ENCODE measurements at places on chromosomes 1 and 21.

- no peak for DNase-seq
These were observed 78.2 kb downstream of the DNTTIP2 start for GRCh38 chr1:93800856-93801255.

- DNase-seq, result no peak
These were observed 122.5 kb downstream of the TBX19 start for GRCh38 chr1:168403140-168403539.

DNA sequence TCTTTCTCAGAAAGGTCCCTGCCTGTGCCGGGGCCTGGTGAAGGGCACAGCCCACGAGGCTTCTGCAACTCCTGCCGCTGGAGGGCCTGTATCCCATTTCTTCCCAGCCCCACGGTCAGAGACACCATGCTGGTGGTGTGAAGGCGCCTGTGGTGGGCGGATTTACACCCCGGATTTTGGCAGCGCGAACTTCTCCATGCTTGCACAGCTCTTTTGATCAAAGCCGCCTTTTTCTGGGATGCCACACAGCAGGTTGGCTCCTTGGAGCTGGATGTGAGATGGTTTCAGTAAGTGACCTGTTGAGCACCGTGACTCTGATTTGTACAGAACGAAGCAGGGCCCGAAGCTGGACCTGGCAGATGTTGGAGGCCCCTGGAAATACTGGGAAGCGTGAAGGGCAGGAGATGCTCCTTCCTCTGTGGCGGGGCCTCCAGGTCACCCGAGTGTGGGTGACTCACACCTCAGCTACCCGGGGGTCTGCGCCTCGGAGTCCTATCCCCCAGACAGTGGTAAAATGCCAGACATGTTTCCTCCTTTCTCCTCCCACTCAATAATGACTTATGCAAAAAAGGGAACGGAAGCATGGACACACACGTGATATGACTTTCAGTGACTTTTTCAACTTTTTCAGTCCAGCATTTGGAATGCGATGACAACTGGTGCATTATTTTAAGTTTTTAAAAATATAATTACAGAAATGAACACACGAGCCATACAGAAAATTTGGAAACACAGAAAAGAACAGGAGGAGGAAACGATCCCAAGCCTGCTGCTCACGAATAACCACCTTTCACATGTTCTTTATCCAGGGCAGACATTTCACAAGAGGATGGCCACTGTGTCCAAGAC is 9.0 kb downstream of the UMODL1 start:
- no peak for DNase-seq

- DNase-seq, result peak; percentile 27
These were observed 532 bp downstream of the ERO1B start for GRCh38 chr1:236281198-236281653.

DNA sequence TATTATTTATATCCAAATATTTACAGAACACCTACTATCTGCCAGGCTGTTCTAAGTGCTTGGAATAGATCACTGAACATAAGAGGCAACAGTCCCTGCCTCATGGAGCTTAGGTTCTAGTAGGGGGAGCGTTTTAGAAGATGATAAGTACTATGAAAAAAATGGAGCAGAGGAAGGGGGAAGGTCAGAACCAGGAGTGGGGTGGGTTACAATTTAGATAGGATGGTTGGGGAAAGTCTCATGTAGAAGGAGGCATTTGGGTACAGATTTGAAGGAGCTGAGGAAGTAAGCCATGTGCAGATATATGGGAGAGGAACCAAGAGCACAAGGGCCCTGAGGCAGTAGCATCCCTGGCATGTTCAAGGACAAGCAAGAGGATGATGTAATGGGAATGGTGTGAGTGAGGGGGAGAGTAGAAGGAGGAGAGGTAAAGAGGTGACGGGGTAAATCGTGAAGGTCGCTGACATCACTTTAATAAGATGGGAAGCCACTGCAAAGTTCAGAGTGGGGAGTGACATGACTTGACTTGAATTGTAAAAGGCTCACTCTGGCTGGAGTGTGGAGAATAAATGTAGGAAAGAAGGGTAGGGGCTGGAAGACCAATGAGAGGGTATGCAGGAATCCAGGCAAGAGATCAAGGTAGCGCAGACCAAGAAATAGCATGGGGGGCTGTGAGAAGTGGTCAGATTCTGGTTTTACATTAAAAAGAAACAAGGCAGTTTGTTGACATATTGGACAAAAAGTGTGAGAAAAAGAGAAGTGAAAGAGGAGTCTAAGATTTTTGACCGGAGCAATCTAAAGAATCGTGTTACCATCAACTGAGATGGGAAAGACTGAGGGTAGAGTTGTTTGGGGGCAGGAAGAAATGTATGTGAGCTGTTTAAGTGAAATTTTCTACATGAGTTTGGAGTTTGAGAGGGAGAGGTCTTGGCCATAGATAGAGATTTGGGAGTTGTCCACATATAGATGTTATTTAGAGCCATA is 92.6 kb downstream of the LPAR3 start:
- no peak for DNase-seq

GRCh38 chr1:11935057-11935412 is 518 bp downstream of the PLOD1 start:
- no peak for DNase-seq

GRCh38 chr1:232263452-232263851 is 366.5 kb downstream of the SIPA1L2 start:
- no peak for DNase-seq

GRCh38 chr21:25977068-25977611 is 193.4 kb downstream of the APP start:
- DNase-seq, result no peak

- no peak for DNase-seq
These were observed 16.0 kb downstream of the VANGL2 start for GRCh38 chr1:160416369-160416768.

- no peak for DNase-seq
These were observed 75.5 kb downstream of the KCNN3 start for GRCh38 chr1:154794608-154795007.

DNA sequence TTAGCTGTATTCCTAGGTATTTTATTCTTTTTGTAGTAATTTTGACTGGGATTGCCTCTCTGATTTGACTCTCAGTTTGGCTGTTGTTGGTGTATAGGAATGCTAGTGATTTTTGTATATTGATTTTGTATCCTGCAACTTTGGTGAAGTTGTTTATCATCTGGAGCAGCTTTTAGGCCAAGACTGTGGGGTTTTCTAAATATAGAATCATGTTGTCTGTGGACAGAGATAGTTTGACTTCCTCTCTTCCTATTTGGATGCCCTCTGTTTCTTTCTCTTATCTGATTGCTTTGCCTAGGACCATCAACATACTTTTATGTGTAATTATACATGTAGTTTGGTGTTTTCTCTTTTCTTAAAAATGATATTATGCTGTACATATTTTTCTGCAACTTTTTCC is 27.2 kb downstream of the CD46 start:
- DNase-seq, result no peak

DNA sequence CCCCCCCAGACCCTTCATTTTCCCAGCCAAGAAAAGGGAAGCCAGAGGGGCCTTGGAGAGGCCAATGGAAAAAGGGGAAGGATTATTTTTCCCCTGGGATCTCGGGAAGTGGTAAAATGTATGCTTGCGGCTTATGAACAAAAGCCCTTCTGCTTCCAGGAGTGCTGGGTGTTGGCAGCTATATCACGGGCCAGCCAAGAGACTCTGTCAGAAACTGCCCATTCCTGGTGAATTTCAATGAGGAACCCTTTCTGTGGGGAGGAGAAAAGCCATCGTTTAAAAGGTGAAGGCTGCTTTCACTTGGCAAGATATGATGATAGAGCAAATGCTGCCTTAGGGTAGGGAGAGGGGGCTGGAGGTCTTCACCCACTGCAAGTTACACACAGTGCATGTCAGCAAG is 69.7 kb upstream of the ZC3H12A start:
- DNase-seq, result no peak

- no peak for DNase-seq
These were observed 214.5 kb upstream of the PLD5 start for GRCh38 chr1:242738702-242739645.

- no peak for DNase-seq
These were observed 11.8 kb upstream of the CELSR2 start for GRCh38 chr1:109237512-109237911.

GRCh38 chr1:103250441-103250861 is 142.1 kb upstream of the COL11A1 start:
- no peak for DNase-seq

GRCh38 chr21:35204850-35205541 is 155.9 kb upstream of the RUNX1 start:
- DNase-seq, result no peak

DNA sequence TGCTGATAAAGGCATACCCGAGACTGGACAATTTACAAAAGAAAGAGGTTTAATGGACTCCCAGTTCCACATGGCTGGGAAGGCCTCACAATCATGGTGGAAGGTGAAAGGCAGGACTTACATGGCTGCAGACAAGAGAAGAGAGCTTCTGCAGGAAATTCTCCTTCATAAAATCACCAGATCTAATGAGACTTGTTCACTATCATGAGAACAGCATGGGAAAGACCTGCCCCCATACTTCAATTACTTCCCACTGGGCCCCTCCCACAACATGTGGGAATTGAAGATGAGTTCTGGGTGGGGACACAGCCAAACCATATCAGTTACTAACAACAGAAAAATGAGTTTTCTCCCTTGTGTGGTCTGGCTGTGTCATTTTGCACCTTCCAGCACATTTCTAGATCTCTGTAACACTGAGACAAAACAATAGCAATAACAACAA is 741.4 kb downstream of the KCNT2 start:
- DNase-seq, result no peak

DNA sequence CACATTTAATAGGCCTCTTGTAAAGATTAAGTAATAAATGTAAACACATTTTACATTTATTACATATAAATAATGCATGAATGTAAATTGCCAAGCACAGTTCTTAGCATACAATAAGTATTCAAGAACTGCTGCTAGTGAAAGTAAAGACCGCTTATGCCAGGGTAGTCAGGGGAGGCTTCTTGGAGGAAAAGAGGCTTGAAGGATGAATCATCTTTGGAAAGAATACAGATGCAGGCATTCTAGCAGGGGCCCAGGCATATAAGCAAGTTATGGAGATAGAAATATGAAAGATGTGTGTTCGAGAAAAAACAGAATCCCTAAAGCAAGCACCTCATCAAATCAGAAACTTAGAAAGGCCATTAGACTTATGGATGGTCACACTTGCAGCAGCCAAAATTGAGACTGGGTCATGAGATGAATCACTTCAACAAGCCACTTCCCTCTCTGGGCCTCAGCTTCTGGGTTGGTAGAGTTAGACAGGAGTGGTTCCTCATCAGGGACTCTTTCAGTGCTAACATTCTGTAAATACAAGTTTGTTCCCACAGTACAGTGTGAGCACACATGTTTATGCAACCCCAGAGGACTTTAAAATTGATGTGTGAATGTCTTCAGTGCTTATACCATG is 79.8 kb upstream of the ROR1 start:
- no peak for DNase-seq

- no peak for DNase-seq
These were observed 11.8 kb upstream of the ZFP69B start for GRCh38 chr1:40438391-40439015.

- DNase-seq, result no peak
These were observed 101.1 kb downstream of the KAZN start for GRCh38 chr1:14699620-14700019.

- DNase-seq, result no peak
These were observed 628.4 kb upstream of the TMPRSS15 start for GRCh38 chr21:19031953-19032352.

- no peak for DNase-seq
These were observed 208 bp upstream of the BARHL2 start for GRCh38 chr1:90717356-90717664.

- no peak for DNase-seq
These were observed 79.9 kb downstream of the UCK2 start for GRCh38 chr1:165907256-165907857.

- DNase-seq, result no peak
These were observed 23.4 kb downstream of the CELF3 start for GRCh38 chr1:151693057-151693651.

- no peak for DNase-seq
These were observed 708.8 kb downstream of the LTN1 start for GRCh38 chr21:28283641-28284490.
